Fibroblast of the aortic adventitia (primary cell): ENCODE measurements at places on chromosomes 7 and 10. TPM values are rescaled to one million over a fixed set of nuclear protein-coding genes. Genes with fewer than 3 reads are reported as not detected.

The STEAP1 gene
- 23.5 and 83.4 TPM in 2 replicates for total RNA-seq

The HYAL4 gene
- total RNA-seq = not detected in 2 replicates

The GTF2I gene
- 109 and 156 TPM in 2 replicates for total RNA-seq

The OR2A12 gene
- not detected in 2 replicates for total RNA-seq

The NUTM2E gene
- under 0.01 TPM in 1 of 2 replicates, not detected in the other for total RNA-seq

The ERVW-1 gene
- total RNA-seq = not detected in 2 replicates

The TEX36 gene
- total RNA-seq = 2.1 TPM in 1 of 2 replicates, not detected in the other

The CCDC71L gene
- 25.1 and 40.6 TPM in 2 replicates for total RNA-seq

The SLC18A2 gene
- under 0.01 TPM in 1 of 2 replicates, not detected in the other for total RNA-seq

The CHAT gene
- not detected in 2 replicates for total RNA-seq

The BAMBI gene
- 1.4 and 12.8 TPM in 2 replicates for total RNA-seq

The ZNF736 gene
- total RNA-seq = 11.5 and 12.0 TPM in 2 replicates

The MINDY4 gene
- total RNA-seq = 7.3 and 13.2 TPM in 2 replicates

The GRID1 gene
- total RNA-seq = not detected in 2 replicates

The CAMK1D gene
- total RNA-seq = 2.3 and 9.8 TPM in 2 replicates

The ITGA8 gene
- 2.6 and 38.5 TPM in 2 replicates for total RNA-seq

The MLXIPL gene
- 0.72 and 2.0 TPM in 2 replicates for total RNA-seq

The CYP2W1 gene
- not detected in 2 replicates for total RNA-seq

The TYW1B gene
- 0.99 and 1.9 TPM in 2 replicates for total RNA-seq
